ENCODE measurements at places on chromosomes 2 and 18.

GRCh38 chr2:26735097-26735496 lies 29.0 kb upstream of the SLC35F6 start:
- H3K4me3 ChIP-seq = no peak overlapping the region
- peaks cover 10% of the 10 kb centered on the region for H3K27me3 ChIP-seq
- H3K4me1 ChIP-seq = no peaks in the 10 kb centered on the region
- H3K36me3 ChIP-seq = no peaks in the 10 kb centered on the region
- DNase-seq = no peak

DNA sequence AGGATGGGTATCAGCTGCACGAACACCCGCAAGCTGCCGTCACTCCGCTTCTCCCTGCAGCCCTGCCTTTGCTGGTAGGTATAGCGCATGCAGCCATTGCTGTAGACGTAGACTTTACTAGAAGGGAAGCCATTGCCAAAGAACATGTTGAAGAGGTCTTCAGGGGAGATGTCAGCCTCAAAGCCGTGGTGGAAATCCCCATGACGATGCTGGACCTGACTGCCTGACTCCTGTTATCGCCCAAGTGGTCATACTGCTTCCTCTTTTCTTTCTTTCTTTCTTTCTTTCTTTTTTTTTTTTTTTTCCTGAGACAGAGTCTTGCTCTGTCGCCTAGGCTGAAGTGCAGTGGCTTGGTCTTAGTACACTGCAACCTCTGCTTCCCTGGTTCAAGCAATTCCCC lies 68.7 kb upstream of the SPRED2 start:
- no peak for DNase-seq
- H3K4me3 ChIP-seq = no peak overlapping the region
- H3K27ac ChIP-seq = no peak overlapping the region
- H3K27me3 ChIP-seq = peaks cover 6% of the 10 kb centered on the region

DNA sequence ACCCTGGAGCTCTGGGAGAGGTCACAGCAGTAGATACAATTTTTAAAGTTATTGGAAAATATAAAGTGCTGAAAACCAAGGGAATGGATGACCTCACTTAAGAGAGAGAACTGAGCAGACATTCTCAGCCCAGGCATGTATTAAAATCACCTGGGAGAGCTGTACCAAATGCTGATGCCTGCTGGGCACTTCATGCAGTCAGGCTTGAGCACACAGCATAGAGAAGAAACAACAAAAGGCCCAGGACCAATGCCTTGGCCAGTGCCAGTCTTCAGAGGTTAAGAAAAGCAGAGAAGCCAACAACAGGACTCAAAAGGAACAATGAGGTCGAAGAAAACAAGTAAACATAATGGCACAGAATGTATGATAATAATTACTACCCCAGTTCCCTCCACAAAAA lies 211.8 kb downstream of the L3MBTL4 start:
- no peaks in the 10 kb centered on the region for H3K4me1 ChIP-seq
- no peak overlapping the region for H3K27ac ChIP-seq
- H3K27me3 ChIP-seq = no peaks in the 10 kb centered on the region
- H3K36me3 ChIP-seq = no peaks in the 10 kb centered on the region

GRCh38 chr2:239904496-239904895 lies 120.6 kb downstream of the NDUFA10 start:
- no peak overlapping the region for H3K4me3 ChIP-seq
- no peak overlapping the region for H3K27ac ChIP-seq
- H3K27me3 ChIP-seq = peaks cover 3% of the 10 kb centered on the region
- peak; percentile 16 for DNase-seq
- H3K4me1 ChIP-seq = no peaks in the 10 kb centered on the region

- no peak for DNase-seq
- no peaks in the 10 kb centered on the region for H3K27me3 ChIP-seq
- H3K27ac ChIP-seq = no peak overlapping the region
- H3K36me3 ChIP-seq = no peaks in the 10 kb centered on the region
These were observed 76.4 kb upstream of the ACVR1 start for GRCh38 chr2:157952558-157952957.
